ENCODE measurements at places on chromosomes 5 and 9.

DNA sequence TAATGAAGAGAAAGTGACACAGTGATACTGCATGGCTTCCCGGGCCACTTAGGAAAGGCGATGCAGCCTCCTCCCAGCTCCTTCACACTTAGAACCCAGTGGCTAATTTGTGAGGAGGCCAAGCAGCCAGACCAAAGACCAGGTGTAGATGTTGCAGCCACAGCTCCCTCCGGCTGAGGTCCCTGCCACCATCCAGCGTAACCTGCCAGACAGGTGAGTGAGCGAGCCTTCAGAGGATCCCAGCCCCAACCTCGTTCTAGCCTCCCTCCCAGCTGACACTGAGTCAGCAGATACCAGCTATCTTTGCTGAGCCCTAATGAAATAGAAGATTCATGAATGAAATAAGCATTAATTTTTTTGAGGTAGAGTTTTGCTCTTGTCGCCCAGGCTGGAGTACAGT, 59.7 kb downstream of the COL23A1 start:
- DNase-seq, result no peak

GRCh38 chr5:139226131-139226530, 28.0 kb upstream of the SIL1 start:
- no peak for DNase-seq

- no peak for DNase-seq
Measured at GRCh38 chr9:136053757-136054142, 41.3 kb downstream of the NACC2 start.

GRCh38 chr9:69090140-69090750, 54.7 kb downstream of the FXN start:
- DNase-seq, result no peak

- DNase-seq, result no peak
Measured at GRCh38 chr9:19938990-19939733, 150.3 kb upstream of the SLC24A2 start.

DNA sequence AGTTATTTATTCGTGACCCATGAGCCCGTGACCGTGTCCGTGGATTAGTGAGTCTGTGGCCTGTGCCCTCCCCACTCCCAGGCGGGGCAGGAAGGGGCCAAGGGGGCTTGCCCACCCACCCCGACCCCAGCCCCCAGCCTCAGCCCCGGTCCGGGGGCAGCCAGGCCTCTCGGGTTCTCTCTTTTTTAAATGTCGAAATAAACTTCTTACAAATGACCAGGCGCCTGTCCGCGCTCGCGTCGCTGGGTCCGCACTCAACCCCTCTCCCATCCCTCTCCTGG, 7.6 kb downstream of the BARHL1 start:
- no peak for DNase-seq

DNA sequence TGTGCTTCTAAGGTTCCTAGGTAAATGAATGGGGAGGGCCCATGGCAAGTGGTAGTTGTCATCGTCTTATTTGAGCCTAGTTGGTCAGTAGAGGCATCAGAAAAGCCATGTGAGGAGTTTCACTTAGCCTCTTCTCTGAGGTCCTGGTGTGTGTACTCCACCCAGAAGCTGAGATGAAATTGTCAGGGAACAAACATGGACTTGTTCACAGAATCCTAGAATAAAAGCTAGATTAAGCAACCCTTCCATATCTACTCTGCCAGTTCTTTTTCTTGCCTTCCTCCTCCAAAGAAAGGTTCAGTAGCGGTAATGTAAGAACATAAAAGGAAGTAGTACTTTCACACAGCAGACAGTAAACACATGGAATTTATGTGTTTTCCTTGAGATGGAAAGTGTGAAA, 70.4 kb downstream of the ARHGAP26 start:
- DNase-seq, result no peak

- no peak for DNase-seq
Measured at GRCh38 chr9:32928912-32929311, 72.5 kb downstream of the APTX start.

DNA sequence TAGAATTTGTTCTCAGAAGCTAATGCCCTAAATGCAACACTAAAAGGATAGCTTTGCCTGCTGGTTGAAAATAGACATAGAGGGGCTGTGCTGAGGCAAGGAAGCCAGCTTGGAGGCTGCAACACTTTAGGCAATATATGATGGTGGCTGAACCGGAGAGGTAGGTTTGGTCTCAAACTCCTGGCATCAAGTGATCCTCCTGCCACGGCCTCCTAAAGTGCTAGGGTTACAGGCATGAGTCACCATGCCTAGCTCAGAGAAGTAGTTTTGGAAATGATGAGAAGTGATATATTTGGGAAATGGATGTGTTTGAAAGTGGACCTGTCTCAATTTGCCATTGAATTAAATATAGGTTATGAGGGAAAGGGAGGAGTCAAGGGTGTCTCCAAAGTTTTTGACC, 10.0 kb downstream of the DUSP1 start:
- no peak for DNase-seq

DNA sequence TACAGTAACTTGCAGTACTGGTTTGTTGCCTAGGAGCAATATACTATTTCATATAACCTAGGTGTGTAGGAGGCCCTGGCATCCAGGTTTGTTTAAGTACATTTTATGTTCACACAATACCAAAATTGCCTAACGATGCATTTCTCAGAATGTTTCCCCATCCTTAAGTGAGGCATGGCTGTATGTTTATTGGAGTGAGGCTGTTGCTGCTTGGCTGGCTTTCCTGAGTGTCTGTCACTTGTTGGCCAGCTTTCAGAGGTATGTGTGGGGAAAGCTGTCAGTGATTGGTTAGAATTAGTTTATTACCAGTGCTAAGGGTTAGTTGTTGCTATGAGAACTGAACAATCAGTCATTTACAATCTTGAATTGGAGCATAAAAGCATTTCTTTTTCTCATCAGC, 154.1 kb upstream of the CDH12 start:
- DNase-seq, result no peak

DNA sequence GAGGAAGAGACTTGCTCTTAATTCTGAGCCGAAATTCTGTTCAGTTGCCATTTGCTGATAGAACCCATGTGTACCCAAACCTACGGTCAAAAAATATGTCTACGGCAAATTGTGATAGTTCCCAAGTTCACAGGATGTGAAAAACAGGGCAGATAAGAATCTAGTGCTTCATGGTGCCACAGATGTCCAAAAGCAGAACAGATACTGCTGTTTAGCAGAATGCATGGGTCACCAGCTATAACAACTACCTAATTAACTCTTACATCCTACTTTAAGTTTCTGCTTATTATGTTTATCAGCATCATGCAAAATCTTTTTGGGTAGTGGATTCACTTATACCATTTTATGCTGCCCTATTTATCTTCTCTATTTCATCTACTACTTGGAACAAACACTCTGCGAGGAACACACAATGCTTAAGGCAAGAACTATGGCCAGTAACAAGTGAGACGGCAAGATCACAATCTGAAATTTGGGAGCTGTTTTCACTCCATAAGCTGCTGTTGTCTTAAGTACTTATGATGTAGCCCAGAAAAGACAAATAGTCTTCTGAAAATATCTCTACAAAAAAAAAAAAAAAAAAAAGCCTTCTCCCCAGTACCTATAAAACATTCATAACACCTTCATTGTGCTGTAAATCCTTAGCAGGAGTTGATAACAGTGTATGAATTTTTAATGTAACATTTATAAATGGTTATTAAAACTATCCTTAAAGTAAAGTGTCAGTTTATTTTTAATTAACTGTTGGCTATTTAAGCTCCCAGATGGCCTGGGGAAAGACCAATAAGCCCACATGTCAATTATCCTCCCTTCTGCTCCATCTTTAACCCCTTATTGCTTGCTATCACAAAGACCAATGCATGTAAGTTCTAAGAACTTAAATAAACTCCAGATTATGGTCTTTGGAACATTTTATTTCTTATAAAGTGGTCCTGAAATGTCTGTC, 232.3 kb downstream of the TLR4 start:
- no peak for DNase-seq

GRCh38 chr5:8184455-8185063, 315.6 kb downstream of the MTRR start:
- DNase-seq, result no peak

GRCh38 chr5:78886341-78887230, 98.5 kb downstream of the ARSB start:
- no peak for DNase-seq

- DNase-seq, result peak; percentile 50
Measured at GRCh38 chr5:156475182-156476157, 148.5 kb downstream of the SGCD start.

Measured in ureter (tissue), 1 donor.